Fibroblast of skin of left biceps (primary cell): ENCODE measurements at places on chromosomes 3 and 15.

DNA sequence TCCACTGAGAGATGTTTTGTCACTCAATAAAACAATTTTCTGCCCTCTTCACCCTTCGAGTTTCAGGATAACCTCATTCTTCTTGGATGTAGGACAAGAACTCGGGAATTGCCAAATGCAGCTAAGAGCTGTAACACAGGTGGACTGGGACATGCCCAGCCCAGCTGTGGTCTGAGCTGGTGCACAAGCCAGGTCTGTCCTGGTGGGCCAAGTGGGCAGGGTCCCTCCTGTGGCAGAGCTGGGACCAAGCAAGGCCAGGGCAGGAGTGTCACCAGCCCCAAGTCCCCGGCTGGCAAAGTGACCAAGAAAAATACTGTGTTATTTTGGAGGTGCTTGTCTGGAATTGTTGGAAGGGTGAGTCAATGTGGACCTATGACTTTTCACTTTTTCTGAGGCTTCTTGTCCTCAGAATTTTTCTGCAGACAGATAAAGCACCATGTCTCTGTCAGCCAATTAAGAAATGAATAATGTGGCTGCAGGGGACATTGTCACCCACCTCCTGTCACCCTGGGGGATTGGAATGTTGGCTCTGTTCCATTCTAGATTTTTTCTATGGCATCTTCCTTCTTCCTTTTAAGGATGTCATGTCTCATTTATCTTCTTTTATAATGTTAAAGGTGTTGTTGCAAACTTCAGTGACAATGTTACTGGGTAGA, 645.2 kb upstream of the EPHA6 start:
- no peak for DNase-seq

GRCh38 chr15:27398631-27399161, 427.7 kb downstream of the GABRG3 start:
- DNase-seq: no peak

DNA sequence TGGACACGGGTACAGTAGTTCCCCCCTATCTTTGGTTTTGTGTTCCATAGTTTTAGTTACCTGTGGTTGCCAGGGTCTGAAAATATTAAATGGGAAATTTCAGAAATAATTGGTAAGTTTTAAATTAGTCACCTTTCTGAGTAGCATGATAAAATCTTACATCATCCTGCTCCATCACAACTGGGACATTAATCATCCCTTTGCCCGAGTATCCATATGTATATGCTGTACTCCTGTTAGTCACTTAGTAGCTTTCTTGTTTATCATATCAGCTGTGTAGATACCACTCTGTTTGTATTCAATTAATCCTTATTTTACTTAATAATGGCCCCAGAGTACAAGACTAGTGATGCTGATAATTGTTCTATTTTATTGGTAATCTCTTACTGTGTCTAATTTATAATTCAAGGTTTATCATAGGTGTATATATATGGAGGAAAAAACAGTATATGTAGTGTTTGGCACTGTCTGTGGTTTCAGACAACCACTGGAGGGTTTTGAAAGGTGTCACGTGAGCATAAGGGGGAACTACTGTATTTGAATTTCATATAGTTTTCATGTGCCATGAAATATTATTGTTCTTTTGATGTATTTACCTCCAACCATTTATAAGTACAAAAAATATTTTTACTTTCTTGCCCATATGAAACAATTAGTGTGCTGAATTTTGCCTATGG, 41.4 kb downstream of the CTDSPL2 start:
- peak; percentile 17 for DNase-seq

DNA sequence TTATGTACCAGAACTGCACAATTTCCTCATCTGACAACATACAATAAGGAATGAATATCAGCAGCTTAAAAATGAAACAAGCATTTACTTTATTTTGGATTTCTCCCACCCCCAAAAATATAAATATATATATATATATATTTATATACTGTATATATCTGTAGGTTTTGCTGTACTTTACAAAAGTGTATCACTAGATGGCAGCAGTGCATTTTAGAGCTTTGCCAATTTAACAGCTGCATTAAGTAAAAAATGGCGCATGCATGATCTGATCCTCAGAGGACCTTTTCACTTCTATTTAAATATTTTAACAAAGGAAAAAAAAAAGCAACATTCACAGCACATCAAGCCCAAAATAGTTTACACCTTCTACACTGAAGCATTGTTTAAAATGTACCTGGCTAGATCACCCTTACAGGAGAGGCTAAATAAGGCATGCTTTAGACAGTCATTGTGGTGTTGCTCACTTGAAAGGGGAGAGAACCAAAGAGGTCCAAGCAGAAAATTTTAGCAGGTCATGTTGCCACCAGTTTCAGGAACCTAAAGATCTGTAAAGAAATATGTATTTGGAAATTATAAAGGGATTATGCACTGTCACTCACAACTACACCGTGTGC, 72.6 kb downstream of the NPTN start:
- DNase-seq: peak; percentile 37
